Aorta (tissue), 5 donors: ENCODE measurements at places on chromosomes 13 and 19. TPM values are rescaled to one million over a fixed set of nuclear protein-coding genes. Genes with fewer than 3 reads are reported as not detected.
A peak's percentile ranks its signal among the peaks of the same experiment; 100 is the strongest.

DNA sequence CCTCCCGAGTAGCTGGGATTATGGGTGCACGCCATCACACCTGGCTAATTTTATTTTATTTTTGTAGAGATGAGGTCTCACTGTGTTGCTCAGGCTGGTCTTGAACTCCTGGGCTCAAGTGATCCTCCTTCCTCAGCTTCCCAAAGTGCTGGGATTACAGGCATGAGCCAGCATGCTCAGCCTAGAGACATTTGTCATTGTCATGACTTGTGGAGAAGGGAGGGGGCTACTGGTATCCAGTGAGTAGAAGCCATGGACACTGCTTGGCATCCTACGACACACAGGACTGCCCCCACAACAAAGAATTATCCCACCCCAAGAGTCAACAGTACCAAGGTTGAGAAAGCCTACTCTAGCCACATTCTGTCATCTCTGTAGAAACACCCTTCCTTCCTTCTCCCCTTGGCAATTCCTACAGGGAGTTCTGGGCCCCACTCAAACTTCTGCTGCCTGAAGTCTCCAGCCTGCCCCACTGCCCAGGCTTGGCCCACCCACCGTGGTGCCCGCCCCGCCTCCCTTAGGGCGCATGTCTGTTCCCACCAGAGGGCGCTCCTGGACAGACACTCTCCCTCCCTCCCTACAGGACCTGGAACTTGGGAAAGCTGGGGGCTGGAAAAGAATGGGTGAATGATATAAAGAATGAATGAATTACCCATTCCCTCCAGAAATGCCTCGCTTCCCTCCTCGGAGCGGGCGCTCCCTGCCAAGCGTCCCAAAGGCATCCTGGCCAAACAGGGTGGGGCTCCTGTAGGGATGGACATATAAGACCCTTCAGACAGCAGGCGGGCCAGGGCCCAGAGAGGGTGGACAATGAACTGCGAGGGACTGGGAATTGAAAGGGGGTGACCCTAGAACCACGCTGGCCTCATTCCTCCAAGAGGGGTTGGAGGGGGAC, 5.5 kb upstream of the EMP3 start:
- DNase-seq: peak; percentile 95

DNA sequence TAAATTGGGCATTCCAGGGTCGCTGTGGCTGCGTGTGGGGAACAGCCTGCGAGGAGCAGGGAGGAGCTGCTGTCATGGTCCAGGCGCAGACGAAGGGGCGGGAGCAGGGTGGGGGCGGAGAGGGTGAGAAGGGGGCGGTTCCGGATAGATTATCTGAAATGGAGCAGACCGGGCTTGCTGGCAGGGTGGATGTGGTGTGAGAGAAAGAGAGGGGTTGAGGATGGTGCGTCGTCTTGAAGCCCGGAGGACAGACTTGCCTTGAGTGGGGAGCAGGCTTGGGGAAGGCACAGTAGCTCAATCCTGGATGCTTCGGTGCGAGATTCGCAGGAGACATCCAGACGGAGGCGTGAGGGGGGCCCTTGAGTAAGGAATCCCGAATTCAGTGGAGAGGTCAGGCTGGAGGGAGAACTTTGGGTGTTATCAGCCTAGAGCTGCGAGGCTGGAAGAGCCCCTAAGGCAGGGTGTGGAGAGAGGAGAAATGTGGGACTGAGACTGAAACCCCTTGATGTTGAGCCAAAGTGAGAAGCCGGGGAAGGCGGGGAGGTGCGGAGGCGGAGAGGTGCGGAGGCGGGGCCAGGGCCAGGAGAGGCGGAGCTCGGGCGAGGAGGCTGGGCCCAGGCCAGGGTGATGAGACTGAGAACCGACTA, 40.6 kb downstream of the DPF1 start:
- DNase-seq: no peak

GRCh38 chr13:34750078-34750931, 191.8 kb upstream of the NBEA start:
- no peak for DNase-seq

DNA sequence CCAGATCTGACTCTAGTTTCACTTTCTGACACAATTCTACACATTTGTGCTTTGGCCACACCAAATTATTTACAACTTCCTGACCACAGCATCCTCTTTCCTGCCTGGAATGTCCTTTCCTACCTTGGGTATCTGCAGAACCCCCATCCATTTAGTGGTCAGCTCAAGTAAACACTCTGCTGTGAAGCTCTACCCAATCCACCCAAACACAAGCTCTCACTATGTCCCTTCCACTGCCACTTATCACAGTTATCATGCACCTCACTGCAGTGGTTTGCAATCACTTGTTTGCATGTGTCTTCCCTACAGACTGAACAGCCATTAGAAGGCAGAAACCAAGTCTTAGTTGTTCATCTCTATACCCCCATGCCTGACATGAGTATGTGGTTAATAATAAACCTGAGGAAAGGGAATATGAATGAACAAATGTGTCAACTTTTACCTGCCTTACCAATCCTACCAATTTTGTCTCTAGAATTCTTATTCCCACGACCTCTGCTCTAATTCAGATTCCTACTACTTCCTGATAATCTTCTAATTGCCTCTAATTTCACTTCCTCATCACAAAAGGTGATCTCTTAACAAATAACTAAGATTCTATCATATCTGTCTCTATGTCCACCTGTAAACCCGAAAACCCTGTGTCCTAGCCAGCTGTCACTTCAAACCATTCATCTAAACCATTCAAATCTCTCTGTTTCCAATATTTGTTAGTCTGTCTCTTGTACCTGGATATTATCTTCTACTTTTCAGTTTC, 25.1 kb downstream of the LNX2 start:
- no peak for DNase-seq

DNA sequence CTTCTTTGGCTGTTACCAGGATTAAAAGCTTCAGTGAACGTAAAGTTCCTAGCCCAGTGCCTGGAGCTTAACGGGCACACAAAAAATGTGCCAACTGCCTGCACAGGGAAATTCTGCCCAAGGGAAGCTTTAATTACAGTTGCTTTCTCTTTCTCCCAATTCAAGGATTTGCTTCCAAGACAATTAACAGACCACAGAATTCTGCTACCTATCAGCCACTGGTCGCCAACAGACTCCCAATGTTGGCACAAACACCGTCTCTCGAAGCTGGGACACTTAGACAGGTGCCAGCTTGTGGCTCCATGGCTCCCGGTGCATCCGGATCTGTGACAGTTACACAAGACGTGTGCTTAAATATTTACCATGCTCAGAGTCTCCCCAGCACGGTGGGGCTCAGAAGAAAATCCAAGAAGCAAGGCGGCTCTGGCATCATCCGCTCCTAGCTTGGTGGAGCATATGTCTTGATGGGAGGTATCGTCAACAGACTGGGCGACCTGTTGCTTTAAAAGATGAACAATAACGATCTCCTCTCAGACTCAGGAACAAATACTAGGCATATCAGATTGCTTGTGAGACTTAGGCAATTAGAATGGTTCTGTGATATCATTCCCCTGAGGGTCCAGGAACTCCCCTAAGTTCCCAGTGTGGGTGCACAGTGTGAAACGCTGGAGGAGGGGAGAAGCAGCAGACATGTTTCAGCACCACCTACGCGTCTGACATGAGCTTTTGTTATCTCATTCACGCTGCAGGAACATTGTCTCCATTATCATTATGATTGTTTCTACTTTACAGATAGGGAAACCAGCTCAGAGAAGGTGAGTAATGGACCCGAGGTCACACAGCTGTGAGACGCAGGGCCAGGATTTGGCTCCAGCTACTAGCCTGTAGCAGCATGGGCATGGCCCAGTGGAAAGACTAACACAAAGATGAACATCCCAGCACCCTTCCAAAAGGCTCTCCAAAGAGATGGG, 61.6 kb downstream of the ALOX5AP start:
- no peak for DNase-seq

- DNase-seq: no peak
Measured at GRCh38 chr19:40533508-40533907, 43.2 kb upstream of the SHKBP1 start.

- no peak for DNase-seq
Measured at GRCh38 chr19:45040059-45040771, 1.4 kb downstream of the CLASRP start.

- DNase-seq: no peak
Measured at GRCh38 chr19:11194656-11195558, 2.4 kb downstream of the KANK2 start.

- no peak for DNase-seq
Measured at GRCh38 chr13:102584434-102584833, 12.4 kb upstream of the TPP2 start.

- DNase-seq: no peak
Measured at GRCh38 chr19:11136400-11137101, 19.0 kb downstream of the SPC24 start.

DNA sequence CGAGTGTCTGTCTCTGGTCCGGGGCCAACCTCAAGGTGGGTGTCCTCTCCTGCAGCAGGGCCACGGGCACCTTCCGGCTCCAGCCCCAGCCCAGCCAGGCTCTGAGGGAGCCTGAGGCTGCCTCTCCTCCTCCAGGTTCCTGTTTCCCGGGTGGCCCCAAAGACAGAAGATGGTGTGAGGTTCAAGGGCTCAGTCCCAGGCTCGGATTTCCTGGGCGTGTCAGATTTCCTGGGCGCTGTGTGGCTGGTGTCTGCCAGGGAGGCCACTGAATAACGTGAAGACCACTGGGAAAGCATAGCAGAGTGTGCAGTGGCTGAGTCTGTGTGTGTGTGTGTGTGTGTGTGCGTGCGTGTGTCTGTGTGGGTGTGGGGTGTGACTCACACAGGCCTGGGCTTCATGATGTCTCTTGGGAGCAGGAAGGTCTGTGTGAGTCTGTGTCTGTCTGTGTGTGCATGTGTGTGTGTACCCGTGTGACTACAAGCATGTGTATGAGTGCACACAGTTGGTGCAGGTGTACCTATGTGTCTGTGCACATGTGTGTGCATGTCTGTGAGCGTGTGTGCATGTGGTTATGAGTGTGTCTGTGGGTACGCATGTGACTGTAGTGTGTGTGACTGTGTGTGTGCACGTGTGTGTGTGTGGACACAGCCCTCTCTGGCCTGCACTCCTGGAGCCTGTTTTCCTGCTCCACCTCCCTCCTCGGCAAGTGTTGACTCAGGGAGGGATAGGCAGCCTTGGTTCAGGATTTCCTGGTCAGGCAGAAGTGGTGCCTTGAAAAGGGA, 28.3 kb downstream of the CEBPA start:
- no peak for DNase-seq

DNA sequence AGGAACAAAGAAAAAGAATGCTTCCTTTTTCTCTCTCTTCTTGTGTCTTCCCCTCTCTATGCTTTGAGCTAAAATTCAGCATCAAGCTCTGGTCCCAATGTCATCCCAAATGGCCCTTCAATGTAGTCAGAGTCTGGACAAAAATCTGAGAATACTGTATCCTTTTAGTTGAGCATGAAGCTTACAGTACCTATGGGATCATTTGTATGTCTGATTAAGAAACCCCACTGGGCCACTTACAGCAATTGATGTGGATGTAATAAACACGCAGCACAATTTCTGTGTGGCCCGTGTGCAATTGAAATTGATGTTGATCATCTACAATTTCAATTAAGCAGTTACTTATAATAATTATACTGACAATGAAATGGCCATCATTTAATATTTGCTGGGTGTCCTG, 188.9 kb upstream of the RNF113B start:
- DNase-seq: no peak

- DNase-seq: no peak
Measured at GRCh38 chr19:2213799-2214198, 22.3 kb downstream of the PLEKHJ1 start.

DNA sequence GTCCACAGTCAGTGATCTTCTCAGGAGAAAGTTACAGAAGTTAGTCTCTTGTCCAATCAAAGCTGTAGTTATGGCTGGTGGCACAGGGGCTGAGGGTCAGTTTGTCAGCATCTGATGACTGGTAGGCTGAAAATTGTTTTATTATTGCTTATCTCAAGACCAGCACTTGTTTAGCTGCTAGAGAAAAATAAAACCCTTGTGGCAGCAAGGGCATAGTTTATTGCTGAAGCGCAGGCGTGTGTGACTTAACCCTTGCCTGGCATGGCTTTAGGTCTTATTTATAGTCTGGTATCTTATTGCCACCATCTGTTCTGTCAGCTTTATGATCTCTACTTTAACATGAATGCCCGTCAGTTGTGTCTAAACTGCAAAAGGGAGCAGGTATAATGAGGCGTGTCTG, 154.7 kb downstream of the USP12 start:
- DNase-seq: no peak

DNA sequence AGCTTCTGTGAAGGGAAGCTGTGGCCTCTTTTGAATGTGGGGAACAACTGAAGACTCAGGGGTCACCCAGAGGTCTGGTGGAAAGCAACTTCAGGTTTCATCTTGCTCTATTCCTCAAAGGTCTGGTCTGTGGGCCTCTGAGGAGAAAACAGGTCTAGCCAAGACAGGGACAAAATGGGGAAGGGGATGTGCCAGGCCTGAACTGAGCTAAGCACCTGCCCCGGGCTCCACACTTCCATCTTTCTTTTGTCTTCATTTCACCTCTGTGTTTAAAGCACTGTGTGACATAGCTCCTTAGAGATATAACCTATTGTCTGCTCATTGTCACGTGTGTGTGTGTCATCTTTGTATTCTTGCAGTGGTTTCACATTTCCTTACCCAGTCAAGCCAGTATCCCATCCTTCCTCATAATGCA, 19.9 kb upstream of the GDF15 start:
- DNase-seq: no peak

DNA sequence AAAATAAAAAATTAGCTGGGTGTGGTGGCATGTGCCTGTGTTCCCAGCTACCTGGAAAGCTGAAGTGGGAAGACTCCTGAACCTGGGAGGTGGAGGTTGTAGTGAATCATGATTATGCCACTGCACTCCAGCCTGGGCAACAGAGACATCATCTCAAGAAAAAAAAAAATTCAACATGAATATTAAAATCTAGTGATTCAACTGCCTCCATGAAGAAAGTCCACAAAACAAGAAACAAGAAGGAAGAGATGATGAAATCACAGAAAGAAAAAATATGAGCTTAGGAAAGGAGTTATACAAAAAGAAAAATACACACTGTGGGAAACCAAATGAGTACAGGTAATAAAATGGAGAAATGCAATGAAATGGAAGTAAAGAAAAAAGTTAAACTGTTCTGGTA, 99.6 kb upstream of the SIAH3 start:
- no peak for DNase-seq

- DNase-seq: no peak
Measured at GRCh38 chr13:47117268-47117667, 220.4 kb upstream of the HTR2A start.

GRCh38 chr19:4352701-4353121, 9.3 kb downstream of the MPND start:
- DNase-seq: peak; percentile 80

- DNase-seq: no peak
Measured at GRCh38 chr19:28130066-28130511, 1082.9 kb downstream of the UQCRFS1 start.

The CALR3 gene
- total RNA-seq: not detected

The ZNF626 gene
- 16.4 TPM for total RNA-seq

The SHFL gene
- 32.1 TPM for total RNA-seq

The SLC10A2 gene
- not detected for total RNA-seq

The KLK5 gene
- not detected for total RNA-seq

The SSC5D gene
- 8.6 TPM for total RNA-seq

The SLC6A16 gene
- 4.6 TPM for total RNA-seq

The CD209 gene
- total RNA-seq: 63.9 TPM

The SPACA4 gene
- total RNA-seq: not detected

The WDR87 gene
- total RNA-seq: not detected

The TEX29 gene
- 0.96 TPM for total RNA-seq

The MED4 gene
- 46.9 TPM for total RNA-seq

The FARP1 gene
- 41.7 TPM for total RNA-seq

The FUT2 gene
- not detected for total RNA-seq
